ENCODE measurements at places on chromosomes 1 and 21.

- peak; percentile 21 for DNase-seq
Measured at GRCh38 chr1:163085041-163085903, 16.1 kb downstream of the RGS4 start.

GRCh38 chr1:115261496-115261895 lies 76.6 kb downstream of the NGF start:
- DNase-seq: no peak

GRCh38 chr1:74367175-74367813 lies 132.1 kb downstream of the TNNI3K start:
- DNase-seq: no peak

GRCh38 chr1:110975265-110975664 lies 11.5 kb upstream of the LRIF1 start:
- no peak for DNase-seq

DNA sequence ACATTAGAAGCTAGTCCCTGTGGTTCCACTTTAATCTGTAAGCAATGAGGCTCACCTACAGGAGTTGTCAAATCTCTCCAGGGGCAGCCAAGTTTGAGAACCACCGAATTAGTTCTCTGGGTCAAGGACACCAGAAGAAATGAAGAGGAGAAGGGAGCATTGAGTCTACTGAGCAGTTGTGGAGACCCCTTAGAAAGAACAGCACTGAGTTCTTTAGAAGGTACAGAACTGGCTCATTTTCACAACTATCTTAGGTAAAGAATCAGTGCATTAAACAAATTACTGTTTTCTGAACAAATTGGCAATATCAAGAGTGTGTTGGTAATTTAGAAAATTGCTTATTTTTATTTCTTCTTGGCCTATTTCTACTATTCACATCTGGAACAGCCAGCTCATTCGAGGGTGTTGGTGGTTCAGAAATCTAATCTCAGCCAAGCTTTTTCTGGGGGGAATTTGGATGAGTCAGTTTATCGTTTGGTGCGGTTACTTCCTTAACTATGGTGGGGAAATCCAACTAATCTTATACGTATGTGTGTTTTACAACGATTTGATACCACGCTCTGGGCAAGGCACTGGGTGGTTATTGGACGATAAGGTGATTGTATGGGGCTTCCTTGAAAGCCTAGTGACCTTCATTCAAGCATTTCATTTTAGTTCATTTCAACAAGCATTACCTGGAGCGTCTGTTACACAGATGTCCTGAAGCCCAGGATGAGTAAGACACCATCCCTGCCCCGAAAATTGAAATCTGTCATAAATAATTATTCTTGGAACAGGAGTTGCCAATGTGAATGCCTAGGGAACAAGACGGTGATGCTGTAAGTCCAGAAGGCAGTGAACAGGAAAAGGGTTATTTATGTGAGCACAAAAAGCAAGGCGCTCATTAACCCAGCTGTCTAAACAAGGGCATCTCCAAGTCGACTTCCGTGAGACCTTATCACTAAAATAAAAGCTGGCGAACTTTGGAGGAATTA lies 52.0 kb upstream of the TMPRSS2 start:
- no peak for DNase-seq

Measured in NCI-H2081 (cell line).